ENCODE measurements at places on chromosomes 7 and 10.

DNA sequence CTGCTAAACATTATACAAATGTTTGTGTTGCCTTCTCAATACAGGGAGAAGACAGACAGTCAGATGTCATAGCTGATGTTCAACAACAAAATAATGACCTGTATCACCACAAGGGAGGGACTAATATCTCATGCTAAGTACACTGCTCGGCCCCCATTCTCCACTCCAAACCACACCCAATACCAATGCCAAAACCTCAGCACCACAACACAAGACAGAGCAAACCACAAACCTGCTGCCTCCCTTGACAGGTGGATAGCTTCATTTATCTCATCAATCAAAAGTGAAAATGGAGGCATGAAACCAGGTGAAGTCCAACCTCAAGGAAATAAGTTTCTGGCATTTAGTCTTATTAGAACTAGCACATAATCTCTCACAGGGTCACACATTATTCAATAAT, 109.5 kb downstream of the PARD3 start:
- DNase-seq = no peak

- DNase-seq = no peak
Observed at GRCh38 chr7:2872296-2872874, 28.3 kb upstream of the GNA12 start.

- no peak for DNase-seq
Observed at GRCh38 chr10:127736222-127736914, 617 bp upstream of the FOXI2 start.

DNA sequence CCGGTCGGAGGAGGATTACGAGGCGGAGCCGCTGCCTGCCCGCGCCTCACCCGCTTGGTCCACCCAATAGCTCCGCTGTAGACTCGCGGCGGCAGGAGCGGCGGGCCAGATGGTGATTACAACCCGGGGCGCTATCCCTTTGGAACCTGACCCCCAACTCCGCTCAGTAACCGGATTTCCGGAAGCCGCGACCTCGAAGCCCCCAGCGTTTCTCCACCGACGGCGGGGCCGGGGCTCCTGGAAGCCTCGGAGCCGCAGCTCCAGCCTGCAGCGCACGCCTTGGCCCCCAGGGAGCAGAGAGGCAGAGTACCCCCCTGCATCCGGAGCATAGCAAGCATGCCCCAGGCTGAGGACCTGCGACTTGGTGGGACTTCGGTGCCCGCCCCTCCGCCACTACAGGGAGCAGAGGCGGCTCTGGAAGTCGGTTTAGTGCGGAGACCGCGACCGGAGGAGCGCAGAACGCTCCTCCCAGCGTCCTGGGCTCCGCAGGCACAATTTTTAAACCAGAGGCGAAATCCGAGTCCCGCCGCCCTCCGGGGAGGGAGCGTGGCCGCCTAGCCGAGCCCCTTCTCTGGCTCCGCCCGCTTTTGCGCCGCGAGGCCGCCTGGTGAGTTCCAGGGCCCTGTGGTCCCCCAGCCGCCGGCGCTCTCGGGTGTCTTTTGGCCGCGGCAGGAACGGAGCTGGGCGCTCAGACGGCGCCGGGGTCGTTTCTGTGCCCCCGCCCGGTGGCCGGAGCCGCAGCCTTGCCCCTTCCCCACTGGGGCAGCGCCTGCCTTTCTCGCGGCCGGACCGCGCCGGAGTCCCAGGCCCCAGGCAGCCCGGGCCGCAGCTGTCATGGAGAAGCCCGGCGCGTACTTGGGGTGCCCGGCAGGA, 28.2 kb upstream of the BMS1 start:
- peak; percentile 50 for DNase-seq

DNA sequence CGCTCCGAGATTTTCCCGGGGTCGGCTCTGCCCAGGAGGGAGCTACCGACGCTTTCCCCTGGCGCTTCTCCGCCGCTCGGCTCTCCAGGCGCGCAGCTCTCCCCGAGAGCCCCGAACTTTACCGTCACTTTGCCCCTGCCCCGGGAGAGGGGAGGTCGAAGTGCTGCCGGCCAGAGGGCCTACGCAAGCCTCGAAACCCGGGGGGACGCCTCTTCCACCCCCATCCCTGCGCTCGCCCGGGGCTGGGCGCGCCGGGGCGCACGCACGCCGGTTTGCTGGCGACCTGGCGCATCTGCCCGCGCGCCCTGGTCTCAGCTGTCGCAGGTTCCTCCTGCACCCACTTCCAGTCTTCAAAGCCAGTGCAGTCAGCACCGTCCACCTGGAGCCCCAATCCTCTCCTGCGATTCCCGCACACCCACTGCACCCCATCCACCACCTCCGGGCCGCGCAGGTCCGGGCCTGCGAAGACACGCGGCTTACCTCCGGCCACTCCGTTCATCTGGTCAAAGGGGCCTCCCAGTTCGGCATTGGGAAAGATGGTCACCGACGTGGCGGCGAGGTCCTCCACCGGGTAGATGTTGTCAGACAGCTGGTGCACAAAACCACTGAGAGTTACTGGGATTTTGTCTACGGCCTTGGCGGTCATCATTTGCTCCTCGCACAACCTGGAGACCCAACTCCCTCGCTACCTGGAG, 638 bp downstream of the EGR2 start:
- peak; percentile 39 for DNase-seq

DNA sequence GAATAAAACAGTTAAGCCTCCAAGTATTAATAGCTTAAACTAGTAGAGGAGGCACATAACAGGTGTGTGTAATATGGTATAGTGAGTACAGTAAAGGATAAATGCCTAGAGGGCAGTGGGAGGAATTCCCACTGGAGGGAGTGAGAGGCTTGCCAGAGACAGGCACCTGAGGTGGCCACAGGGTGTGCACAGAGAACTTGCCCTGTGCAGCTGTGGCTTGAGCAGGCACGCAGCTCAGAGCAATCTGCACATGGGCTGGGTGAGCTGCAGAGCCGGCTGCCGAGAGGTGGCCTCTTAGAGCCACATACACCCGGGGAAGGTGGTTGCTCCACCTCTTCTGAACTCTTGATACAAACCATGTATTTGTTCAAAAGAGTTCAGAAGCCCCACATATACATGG, 237.1 kb downstream of the COBL start:
- DNase-seq = no peak

DNA sequence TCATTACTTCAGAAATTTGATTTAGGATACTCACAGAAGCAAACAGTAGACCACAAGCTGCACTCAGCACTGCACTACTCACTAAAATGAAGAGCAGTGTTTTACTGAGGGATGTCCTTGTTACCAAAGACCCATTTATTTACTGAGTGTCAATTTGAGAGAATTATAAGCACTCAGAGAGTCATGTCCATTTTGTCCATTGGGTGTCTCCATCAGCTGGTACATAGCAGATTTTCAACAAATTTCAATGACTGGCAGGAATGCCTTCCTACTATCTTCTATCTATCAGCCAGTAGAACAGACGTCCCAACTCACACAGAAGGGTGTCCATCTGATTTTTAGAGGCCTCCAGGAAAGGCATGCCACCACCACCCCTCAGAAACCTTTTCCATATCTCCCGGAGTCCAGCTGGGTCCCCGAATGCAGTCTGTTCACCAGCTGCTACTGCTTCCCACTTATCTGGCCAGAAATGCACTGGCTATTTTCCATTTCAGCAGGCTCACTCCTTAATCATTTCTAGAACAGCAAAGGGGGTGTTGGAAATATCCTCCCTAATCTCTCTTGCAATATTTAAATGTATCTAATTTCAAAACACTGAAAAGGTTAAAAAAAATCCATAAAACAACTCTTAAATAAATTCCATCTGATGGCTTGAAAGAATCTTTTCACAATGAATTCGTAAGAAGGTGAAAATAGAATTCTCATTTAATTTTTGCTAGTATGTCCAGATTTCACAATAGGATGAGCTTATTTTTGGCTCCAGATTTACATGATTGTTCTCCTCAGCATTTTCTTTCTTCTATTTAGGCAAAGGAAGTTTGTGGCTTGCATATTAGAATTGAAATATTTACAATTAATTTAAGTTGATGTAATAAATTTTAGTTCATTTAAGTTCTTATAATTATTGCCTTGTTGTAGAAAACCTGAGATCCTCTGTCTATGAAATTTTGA, 1164.0 kb upstream of the CELF2 start:
- no peak for DNase-seq

- DNase-seq = no peak
Observed at GRCh38 chr7:31819031-31819430, 132.0 kb downstream of the PPP1R17 start.

GRCh38 chr10:121708728-121709674, 110.8 kb upstream of the FGFR2 start:
- no peak for DNase-seq

- DNase-seq = no peak
Observed at GRCh38 chr7:102988088-102988487, 75.3 kb downstream of the LRRC17 start.

DNA sequence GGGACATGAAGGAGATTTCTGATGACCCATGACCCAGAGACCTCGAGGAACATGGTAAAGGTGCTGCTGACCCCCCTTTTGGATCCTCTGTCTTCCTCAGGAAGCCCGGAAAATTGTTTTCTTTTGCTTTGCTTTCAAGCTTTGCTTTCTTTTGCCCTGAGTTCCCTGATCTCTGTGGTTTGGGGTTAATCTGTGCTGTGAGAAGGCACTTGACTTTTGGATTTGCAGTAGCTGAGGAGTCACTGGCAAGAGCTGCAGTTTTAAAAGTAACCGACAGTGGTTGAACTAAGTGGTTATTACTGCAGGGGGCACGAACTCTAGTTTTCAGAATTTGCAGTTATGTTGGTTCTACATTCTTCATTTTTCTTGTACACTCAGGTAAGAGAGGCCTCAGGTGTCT, 53.0 kb downstream of the PDZD8 start:
- no peak for DNase-seq

DNA sequence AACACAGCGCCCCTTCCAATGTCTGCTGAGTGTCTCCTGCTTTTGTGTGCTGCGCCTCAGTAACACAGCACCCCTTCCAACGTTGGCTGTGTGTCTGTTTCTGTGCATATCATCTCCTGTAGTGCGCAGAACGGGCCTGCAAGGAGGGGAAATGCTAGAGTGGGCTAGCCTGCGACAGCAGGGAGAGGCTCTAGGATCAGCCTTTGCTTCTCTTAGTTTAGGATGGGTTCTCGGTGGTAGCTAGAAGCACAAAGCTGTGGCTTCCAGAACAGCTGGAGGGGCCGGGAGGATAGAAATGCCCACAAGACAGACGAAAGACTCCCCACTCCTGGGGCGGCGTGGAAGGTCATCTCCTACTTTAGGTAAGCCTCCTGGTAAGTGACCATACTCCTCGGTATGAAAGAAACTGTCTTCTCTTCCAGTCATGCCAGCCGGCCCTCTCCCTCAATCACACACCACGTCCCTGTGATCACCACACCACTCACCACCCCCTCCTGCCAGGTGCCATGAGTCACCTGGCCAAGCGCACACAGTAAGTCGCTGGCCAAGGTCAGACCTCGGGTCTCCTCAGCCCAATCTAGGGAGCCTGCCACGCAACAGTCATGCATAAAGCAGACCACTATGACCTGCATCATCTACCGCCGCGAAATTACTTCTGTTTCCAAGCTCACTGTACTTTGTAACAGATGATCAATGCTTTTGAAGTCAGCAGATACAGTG, 4.8 kb downstream of the PITRM1 start:
- DNase-seq = no peak

DNA sequence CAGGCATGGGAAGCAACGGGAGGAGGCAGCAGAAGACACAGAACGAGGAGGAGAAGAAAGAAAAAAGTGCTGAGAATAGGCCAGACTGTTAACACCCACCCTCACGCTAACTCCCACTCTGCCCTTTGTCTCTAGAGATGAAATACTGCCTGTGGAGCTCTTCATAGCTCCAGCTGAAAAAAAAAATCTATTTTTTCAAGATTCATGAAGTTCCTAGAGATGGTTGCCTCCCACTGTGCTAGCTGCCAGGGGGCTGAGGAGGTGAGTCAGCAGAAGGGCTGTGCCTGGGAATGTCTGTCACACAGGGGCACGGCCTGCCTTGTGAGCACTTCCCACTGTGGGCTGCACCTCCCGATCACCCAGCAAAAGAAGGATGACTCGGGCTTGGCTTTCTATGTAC, 144.5 kb downstream of the RNF216 start:
- DNase-seq = no peak

DNA sequence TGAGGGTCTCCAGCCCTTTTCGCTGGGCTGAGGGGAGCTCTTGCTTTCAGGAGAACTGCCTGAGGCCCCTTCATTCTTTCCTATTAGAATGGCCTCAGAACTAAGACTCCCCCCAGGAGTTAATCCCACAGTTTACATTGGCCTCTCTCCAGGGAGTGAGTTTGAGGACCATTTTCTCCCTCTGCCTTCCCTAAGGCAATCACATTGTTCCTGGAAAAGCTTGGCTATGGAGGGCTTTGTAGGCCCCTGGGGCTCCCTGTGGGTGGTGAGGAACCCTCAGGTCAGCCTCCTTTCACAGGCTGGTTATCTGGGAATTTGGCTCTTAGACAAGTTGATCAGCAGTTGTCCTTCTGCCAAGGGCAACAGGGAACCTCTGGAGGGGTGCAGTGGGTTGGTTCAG, 343.7 kb downstream of the RPS24 start:
- DNase-seq = no peak

- no peak for DNase-seq
Observed at GRCh38 chr7:112370436-112370835, 79.8 kb upstream of the IFRD1 start.

GRCh38 chr7:84187813-84188510, 6.6 kb downstream of the SEMA3A start:
- DNase-seq = no peak

DNA sequence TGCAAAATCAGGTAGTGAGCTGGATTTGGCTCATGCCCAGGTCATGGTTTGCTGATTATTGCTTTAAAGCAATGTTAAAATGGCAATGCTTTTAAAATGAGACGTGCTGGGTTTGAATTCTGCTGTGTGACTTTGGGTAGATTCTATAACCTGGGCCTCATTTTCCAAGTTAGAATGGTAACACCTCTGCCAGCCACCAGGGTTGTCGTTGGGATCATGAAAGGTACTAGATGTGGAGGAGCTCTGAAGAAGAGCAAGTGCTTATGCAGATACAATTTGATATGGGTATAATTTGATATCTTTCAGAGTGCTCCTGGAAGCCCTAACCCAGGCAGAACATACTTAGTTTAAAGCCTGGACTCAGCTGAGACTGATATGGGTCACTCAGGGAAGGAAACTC, 60.0 kb downstream of the EVX1 start:
- DNase-seq = no peak

GRCh38 chr10:115772606-115773005, 500.4 kb downstream of the GFRA1 start:
- no peak for DNase-seq

GRCh38 chr7:1175967-1176851, 16.2 kb upstream of the ZFAND2A start:
- DNase-seq = peak; percentile 78

- DNase-seq = no peak
Observed at GRCh38 chr10:46222364-46222935, 64.3 kb upstream of the ANTXRL start.

DNA sequence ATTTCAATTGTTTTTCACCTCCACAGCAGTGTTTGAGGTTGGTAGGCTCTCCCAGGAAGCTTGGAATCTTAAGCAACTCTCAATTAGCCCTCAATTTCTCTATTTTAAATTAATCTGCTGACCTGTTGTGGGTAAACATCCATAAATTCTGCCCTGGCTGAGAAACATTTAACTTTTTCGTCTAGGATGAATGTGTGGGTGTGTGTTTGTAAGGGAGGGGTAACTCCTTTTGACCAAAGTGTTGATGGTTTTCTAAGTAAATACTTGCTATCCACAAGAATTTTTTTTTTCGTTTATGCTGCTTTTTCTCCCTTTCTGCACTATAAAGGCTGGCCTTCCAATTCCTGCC, 973 bp downstream of the PPP3CB start:
- DNase-seq = no peak
